ENCODE measurements at places on chromosomes 4 and X.

GRCh38 chr4:86788826-86789225, 60.4 kb downstream of the SLC10A6 start:
- DNase-seq: no peak

DNA sequence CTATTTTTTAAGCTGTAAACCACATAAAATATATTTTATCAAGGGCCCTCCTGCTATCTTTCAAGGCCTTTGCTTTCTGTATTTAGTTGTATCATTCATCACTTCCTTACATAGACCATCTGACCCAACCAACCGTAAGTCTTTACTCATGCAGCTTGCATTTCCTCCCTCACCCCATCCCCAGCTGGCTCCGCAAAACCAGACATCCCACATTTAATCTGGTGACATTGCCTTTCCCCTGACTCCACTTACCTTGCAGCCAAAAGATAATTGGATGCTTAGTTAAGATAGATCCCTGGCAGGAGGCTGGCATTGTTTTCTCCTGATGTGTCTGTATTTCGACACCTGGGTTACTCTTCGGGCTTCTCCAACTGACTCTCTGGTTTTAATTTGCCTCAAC, 183.7 kb upstream of the LDB2 start:
- no peak for DNase-seq

- DNase-seq: peak; percentile 33
Measured at GRCh38 chr4:5799406-5799805, 88.4 kb downstream of the EVC start.

DNA sequence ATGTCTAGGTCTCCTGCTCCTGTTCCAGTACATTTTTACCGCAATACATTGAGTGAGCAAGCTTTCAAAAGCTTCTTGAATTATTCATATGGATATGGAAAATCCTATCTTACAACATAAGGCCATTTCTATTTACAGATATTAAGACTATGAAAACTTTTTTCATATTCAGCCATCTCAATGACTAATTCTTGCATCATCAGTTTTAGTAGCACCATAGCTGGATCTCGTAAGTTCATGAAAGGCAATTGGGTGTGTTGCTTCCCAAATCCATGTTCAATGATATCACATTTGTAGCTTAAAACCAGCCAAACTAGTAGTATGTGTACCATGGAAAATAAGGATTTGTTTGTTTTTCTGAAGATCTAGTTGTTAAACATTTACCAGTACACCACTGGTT, 118.3 kb upstream of the GABRA2 start:
- no peak for DNase-seq

GRCh38 chr4:20359692-20360091, 108.0 kb downstream of the SLIT2 start:
- DNase-seq: no peak

- DNase-seq: peak; percentile 18
Measured at GRCh38 chr4:3874525-3875110, 108.4 kb downstream of the ADRA2C start.

DNA sequence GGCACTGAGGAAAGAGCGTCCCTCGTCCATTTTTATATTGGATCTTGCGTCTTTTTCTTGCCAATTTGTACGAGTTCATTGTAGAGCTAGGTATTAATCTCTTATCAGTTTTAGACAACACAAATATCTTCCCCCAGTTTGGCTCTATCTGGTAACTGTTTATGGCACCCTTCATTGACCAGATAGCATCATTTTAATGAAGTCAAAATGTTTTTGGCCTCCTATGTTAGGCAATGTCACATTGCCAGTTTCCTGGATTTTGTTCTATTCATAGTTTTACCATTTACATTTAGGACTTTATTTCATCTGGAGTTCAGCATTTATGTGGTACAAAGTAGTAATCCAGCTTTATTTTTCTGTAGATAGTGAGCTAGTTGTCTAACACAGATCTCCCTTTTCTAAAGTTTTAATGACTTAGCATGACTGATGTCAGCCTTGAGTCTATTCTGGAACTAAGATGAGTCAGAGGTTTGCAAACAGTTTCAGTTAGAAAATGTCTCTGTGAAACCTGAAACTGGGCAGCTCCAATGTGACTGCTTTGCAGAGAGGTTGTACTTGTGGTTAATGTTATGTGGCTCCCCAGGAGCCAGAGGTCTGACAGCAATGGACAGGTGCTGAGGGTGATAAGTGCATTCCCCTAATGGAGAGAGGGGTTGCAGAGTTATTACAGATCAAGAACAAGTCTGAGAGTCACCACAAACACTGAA, 5.3 kb upstream of the STBD1 start:
- no peak for DNase-seq

DNA sequence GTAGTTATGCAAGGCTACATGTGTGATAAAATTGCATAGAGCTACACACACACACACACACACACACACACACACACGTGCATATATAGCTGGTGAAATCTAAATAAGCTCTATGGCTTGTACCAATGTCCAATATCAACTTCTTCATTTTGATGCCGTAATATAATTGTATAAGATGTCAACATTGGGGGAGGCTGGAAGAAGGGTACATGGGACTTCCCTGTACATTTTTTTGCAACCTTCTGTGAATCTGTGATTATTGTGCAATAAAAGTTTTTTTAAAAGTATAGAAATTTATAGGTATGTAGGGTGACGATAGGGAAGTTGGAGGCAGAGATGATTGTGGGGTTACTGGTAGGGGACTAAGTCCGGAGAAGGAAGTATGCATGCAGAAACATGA, 105.5 kb downstream of the HDAC8 start:
- no peak for DNase-seq

GRCh38 chrX:1925053-1925481, 310.2 kb downstream of the ASMT start:
- no peak for DNase-seq

- no peak for DNase-seq
Measured at GRCh38 chrX:43880425-43880824, 1.8 kb downstream of the MAOB start.

- DNase-seq: no peak
Measured at GRCh38 chrX:150337536-150337935, 25.6 kb upstream of the MAMLD1 start.

- no peak for DNase-seq
Measured at GRCh38 chr4:144653781-144654545, 8.0 kb downstream of the HHIP start.

DNA sequence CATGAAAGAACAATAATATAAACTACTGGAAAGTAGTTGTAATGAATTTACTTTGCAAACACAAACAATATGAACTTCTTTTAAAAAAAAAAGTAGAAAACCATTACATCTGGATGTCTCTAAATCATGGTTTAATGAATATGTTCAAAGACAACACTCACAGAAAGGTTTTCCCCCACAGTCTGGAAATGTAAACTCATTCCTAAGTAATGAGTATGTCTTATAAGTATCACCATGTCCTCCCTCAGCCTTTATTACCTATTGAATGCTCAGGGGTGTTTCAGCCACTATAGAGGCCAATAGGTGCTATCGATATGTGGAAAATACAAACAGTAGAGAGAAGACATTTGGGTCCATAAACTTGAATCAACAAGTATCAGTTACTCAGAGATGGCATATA, 186.7 kb downstream of the PALLD start:
- DNase-seq: no peak

- no peak for DNase-seq
Measured at GRCh38 chr4:145899886-145900460, 38.6 kb downstream of the ZNF827 start.

- DNase-seq: no peak
Measured at GRCh38 chr4:183814461-183814860, 90.6 kb upstream of the STOX2 start.

DNA sequence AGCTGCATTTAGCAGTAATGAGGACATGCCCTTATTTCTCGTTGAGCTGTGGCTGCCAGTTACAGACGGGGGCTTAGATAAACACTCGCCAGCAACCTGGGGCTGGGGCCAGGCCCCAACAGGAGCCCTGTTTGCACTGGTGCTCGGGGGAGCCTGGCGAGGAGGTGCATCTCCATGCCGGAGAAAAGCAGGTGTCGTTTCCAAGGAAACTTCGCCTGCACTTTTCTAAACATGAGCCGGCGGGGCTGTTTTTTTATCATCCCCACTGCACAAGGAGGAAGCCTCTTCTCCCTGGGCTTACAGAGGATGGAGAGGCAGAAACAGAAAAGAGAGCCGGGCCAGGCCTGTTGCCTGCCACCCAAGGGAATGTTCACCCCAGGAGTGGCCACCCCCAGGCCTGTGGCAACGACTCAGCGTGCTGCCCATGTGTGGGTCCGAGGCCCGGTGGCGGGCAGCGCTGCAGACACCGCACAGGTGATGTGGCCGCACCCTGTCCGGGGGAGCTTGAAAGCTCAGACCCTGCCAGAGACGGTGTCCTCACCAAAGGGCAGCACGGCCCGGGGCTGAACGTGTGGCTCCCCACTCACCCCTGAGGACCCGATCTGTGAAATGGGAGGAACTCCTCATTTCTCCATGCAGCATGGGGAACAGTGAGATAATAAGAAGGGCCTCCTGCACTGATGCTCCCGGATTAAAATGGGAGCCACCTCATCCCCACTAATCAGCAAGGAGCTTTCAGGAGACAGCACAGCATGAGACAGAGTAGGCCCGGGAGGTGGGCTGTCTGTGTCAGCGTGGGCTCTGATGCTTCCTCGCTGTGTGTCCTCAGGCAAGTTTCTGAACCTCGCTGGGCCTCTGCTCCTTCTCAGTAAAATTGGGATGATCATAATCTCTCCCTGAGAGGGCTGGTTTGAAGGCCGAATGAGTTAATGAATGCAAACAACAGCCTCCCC, 33.8 kb upstream of the ADRA2C start:
- no peak for DNase-seq

- no peak for DNase-seq
Measured at GRCh38 chr4:110198049-110198434, 373 bp downstream of the ELOVL6 start.

DNA sequence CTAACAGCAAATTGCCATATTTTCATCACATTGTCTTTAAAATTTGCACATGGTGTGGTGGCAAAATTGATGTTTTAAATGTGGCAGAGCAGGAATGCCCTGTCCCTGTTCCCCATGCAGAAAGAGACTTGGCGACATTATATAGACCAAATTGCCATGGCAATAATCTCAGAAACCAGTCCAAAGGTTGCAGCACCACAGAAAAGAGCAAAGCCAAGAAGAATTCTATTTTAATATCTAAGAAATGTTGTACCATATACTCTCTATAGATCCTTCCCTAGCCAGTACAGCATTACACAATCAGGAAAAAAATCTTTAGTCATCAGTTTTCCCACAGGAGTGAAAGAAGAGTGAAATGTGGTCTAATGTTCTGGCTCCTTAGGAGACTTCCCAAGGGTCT, 80.0 kb downstream of the UGT2B28 start:
- no peak for DNase-seq

- DNase-seq: no peak
Measured at GRCh38 chrX:5644776-5645175, 583.9 kb downstream of the NLGN4X start.

- DNase-seq: no peak
Measured at GRCh38 chr4:102959496-102959895, 60.0 kb downstream of the SLC9B1 start.

- DNase-seq: no peak
Measured at GRCh38 chrX:29690061-29690460, 525.3 kb upstream of the MAGEB2 start.

DNA sequence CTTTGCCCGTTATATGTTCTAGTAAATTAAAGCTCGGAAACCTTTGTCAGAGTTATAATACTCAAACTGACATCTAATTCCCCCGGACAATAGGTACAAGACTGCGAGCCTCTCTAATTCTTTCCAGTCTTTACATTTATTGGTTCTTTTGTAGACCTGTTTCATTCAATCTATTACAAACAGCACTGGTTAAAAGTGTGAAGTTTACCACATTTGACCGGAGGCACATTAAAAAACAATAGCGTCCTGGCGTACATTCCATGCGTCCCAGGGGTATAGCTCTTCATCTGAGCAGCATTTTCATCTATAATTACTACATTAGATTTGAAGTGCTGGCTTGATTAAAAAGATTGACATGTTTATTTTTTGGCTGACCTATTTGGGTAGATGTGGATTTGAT, 49.9 kb upstream of the TENM3 start:
- no peak for DNase-seq

GRCh38 chr4:110860901-110861300, 238.0 kb upstream of the PITX2 start:
- no peak for DNase-seq

DNA sequence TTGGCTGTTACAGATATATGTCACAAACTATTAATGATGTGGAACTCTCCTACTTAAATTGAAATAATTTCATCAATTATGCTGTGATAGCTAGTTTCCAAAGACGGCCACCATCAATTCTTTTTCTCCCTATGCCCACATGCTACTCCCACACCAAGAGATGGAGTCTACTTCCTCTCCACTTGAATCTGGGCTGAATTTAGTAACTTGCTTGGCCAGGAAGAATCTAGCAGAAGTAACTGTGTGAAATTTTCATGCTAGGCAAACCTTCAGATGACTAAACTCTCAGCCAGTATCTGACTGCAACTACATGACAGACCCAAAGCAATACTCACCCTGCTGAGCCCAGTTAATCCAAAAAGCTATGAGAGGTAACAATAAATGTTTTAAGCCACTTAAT, 3.2 kb downstream of the SEPSECS start:
- no peak for DNase-seq

DNA sequence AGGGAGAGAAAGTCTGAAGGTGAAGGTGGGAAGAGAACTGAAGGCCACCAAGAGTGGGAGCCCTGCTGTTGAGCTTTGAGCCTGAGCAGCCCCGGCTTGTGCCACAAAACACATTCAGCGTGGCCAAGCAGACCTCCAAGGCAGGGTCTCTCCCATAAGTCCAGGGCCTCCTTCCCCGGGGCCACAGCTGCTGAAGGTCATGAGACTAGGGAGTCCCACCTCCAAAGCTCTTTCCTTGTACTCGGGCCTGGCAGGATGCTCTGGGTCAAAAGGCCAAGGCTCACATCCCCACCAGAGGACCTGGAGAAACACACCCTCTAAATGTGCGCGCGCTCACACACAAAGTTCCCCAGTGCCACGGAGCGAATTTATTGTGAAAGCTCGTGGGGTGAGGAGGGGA, 3.5 kb upstream of the ARHGAP4 start:
- no peak for DNase-seq

DNA sequence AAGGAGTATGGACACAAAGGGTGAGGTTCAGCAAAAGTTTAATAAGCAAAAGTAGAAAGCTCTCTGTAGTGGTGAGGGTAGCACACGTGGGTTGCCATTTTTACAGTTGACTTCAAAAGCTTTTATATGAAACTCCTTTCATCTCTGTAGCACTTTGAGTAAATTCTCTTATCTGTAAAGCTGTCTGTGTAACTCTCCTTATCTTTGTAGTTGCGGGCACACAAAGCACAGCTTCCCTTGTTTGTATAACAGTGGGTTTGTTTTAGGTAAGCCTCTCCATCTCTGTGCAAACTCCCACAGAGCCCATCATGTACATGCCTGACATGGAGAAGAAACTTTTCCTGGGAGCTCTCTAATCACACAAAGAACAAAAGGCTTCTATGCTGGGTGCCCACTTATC, 325.9 kb upstream of the PABPC5 start:
- DNase-seq: no peak

- DNase-seq: no peak
Measured at GRCh38 chr4:38049545-38050170, 89.5 kb downstream of the PTTG2 start.

DNA sequence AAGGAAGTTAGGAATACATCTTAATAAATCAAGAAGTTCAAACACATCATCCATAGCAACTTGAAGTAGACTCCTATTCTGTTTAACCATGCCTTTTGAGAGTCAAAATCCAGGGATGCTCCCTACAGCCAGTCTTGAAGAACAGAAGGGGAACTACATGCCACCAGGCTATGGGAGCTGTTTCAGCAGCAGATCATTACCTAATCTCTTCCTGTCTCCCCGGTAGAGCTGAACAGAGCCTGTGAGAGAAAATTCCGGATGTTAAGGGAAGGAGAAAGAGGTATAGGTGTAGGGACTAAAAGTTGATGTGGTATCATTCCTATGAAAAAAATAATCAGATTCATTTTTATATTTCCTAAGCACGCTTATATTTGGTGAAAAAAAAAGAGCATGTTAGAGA, 352.2 kb downstream of the SPRY1 start:
- DNase-seq: no peak

Measured in Peyer's patch (tissue), 4 donors.